ENCODE measurements at places on chromosomes 5 and 9. TPM values are rescaled to one million over a fixed set of nuclear protein-coding genes. Genes with fewer than 3 reads are reported as not detected.
A peak's percentile ranks its signal among the peaks of the same experiment; 100 is the strongest.

The PAX5 gene
- not detected for polyA plus RNA-seq

The C9orf50 gene
- not detected for polyA plus RNA-seq

The LMX1B gene
- polyA plus RNA-seq, result 0.32 TPM

The RAD23B gene
- polyA plus RNA-seq, result 111 TPM

The SLC46A2 gene
- 0.08 TPM for polyA plus RNA-seq

The SYK gene
- polyA plus RNA-seq, result 0.53 TPM

The MOB3B gene
- polyA plus RNA-seq, result 0.42 TPM

The FAM163B gene
- not detected for polyA plus RNA-seq

The LMAN2 gene
- 313 TPM for polyA plus RNA-seq

The PPP2R2B gene
- polyA plus RNA-seq, result 0.03 TPM

The GARNL3 gene
- 7.1 TPM for polyA plus RNA-seq

The LAMC3 gene
- 0.67 TPM for polyA plus RNA-seq

- no peak for DNase-seq
These were observed 11.8 kb upstream of the IFNW1 start for GRCh38 chr9:21153336-21154017.

DNA sequence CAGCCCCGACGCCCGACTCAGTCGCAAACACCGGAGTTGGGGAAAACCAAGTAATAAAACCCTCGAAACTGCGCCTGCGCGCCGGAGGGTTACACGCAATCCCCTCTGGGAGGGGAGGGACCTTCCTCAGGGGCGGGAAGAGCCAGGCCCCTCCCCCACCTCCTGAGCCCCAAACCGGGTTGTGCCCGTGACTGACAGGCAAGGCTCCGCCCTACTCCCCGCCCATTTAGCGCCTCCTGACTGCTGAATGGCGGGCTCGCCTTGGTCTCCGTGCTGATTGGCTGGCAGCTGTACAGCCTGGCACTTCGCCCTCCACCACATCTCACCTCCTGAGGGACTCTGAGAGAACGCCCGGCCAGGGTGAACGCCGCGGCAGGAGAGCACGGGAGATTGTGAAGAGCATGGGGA is at the start of gene PRDM9:
Gene PRDM9 (plus strand): TSS at position 332 of the 408 bp plus-strand sequence. CDS start 1,425 bp downstream, outside the sequence.
- DNase-seq, result peak; percentile 68

- no peak for DNase-seq
These were observed 1108.3 kb upstream of the DMAC1 start for GRCh38 chr9:8907868-8908267.

- no peak for DNase-seq
These were observed 180.4 kb downstream of the MLLT3 start for GRCh38 chr9:20441711-20442423.

DNA sequence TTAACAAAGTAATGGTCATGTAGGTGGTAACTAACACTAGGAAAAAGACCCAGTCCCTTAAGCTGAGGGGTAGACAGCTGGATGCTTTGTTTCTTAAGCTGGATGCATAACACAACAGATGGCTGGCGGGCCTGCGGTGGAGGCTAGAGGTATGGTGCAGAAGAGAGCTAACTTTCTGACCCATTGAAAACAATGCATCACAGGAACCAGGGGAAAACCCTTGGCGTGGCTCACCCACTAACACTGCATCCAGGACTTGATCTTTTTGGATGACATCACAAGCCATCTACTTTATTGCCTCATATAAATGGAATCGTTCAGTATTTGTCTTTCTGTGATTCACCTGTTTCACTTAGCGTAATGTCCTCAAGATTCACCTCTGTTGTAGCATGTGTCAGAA is 138.7 kb downstream of the AUH start:
- no peak for DNase-seq

DNA sequence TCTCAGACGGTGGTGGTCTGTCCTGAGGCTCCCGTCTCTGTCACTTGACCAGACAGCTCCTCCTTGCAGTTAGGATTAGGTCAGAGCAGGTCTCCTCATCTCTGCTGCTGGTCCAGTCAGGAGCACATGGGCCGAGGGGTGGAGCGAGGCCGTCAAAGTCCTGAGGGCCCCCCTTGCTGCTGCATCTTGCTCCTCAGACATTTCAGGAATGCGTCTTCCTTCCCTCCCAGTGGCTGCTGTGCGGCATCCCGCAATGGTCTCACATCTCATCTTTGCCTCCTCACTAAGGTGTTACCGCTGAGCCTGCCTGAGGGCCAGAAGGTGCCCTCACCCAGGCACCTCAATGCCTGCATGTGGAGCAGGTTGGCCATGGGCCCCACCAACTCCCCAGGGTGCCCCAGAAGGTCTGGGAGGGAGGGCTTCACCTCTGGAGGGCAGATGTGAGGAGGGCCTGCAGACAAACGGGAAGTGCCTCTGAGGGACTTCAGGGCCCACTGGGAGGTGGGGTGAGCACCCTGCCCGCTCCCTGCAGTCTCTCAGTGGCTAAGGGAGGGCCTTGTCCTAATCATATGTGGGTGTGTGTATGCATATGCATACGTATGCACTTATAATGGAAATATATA is 137.7 kb upstream of the LMX1B start:
- no peak for DNase-seq

GRCh38 chr9:76537150-76537646 is 78.2 kb downstream of the GCNT1 start:
- peak; percentile 37 for DNase-seq

DNA sequence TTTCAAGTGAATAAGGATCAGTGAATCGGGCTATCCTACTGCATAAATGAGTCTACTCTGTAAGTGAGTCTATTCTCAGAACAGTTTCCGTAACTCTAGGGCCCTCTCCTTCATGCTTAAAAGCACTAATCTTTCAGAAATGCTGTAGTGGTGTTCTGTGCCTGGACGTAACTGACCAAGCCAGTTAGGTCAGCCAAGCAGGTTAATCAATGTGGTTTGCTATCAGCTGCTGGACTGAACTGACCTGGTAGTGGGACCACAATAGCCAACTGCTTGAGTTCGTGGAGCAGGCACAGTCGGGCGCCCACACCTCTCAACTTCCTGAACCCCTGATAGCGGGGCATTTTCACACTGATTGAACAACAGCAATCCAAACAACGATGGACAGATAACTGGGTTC is 6.8 kb downstream of the SLC1A3 start:
- DNase-seq, result no peak

DNA sequence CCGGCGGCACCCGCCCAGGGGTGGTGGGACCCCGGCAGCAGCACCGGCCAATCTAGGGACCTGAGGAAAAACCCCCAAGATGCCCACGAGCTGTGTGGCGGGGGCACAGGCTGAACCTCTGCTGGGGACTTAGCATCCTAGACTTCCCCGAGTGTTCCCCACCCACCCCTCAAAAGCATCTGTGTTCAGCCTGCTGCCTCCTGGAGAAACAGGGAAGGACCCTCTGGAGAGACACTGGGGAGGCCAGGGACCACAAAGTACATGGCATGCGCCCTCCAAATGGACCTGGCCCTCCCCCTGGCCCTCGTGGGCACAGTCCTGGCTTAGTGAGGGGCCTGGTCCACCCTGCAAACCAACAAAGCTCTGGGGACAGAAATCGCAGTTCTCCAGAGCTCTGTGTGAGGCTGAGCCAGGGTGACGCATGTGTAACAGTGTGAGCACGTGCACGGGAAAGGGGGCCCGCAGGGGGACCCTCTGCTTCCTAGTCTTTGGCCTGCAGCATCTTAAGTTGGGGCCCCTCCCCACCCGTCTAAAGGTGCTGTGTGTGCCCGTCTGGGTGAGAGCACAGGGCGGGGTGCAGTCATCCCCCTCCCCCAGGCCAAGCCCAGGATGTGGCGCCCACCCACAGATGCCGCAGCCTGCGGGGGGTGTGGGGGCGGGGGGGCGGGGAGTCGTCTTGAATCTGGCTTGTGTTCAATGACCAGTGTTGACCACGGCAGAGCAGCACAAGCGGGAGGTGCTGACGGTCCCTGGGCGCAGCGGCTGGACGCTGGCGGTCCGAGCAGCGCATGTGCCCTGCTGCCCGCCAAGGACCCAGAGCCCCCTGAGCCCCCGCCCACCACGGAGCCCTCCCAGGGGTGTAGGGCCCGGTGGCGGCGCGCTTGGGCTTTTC is 672 bp upstream of the KCNT1 start:
- no peak for DNase-seq

GRCh38 chr9:98107926-98108325 is 11.1 kb downstream of the TRIM14 start:
- no peak for DNase-seq

DNA sequence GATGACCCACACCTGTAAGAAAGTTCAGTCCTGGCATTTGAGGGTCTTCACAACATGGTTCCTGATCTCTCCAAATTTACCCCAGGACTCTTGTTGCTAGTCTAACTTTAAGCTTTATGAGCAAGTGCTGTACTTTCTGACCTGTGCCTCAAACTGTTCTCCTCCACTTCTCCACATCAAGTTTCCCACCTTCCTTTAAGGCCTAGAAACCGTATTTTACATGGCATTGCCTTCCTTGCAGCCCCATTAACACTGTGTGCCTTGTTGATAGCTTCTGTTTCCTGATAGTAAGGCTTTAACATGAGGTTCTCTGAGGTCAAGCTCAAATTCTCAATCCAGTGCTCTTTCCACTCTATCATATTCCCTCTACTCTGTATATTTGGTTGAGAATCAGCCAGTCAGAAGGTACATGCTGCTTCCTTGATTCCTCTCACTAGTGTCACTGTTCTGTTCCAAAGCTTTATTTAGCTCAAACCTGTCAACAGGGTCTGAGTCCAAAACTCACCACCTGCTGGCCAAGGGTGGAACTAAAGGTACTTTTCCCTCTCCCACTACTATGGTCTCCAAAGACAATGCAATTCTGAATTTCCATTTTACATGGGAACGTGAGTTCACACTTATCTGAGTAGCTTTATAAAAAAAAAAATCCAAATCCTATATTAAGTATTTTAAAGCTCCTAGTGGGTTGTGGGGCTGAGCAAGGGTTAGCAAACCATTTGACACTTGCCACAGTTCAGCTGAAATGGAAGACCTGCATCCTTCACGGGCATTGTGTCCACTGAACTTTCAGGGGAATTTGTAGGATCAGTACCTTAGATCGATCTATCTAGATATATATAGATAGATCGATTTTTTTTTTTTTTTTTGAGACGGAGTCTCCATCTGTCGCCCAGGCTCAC is 21.1 kb downstream of the VCP start:
- peak; percentile 45 for DNase-seq

GRCh38 chr5:146005723-146006122 is 69.3 kb downstream of the SH3RF2 start:
- DNase-seq, result no peak

- DNase-seq, result peak; percentile 86
These were observed at the start of gene ZNF300 for GRCh38 chr5:150904479-150905311. ZNF300 (minus strand) TSS chr5:150904980; CDS start chr5:150903155, 1,825 bp downstream.

GRCh38 chr9:16726029-16726428 is 144.4 kb downstream of the BNC2 start:
- no peak for DNase-seq

- no peak for DNase-seq
These were observed 529.2 kb downstream of the ANXA1 start for GRCh38 chr9:73680831-73681230.

- DNase-seq, result no peak
These were observed 10.1 kb upstream of the ZNF484 start for GRCh38 chr9:92887880-92888338.

DNA sequence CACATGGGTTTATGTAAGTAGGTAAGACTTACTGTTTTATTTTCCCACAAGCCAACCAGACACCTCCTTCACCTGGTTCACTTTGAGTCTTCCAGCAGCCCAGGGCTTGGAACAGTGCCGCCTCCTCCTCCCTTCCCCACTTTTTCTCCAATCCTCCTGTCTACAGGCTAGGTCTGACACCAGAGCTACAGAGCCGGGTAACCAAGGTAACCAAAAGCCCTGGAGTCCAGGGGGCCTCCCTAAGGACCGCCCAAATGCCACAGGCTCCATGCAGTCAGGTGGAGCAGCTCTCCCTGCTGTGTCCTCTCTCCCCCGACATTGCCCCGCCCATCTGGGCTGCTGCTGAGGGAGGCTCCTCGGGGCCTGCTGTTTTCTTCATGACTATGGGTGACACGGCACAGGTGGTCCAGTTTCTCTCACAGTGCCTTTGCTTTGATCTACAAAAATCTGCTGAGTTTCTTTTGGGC is 138.0 kb upstream of the EFNA5 start:
- DNase-seq, result no peak

DNA sequence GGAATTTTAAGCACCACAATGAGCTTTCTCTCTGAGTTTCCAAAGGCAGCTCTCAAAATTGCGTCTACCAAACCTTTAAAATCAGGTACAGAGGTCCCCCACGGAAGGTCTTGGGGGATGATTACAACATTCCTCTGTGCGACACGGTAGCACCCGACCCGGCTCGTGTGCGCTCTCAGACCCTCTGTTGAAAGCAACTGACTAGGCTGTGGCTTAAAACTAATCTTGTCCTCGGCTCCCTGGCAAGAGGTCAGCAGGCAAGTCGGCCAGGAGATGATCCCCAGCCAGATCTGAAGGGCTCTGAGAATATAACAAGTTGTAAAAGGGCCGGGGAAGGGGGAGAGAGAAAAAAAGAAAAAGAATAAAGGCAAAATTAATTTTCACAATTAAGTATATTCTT is 92.6 kb upstream of the LMX1B start:
- DNase-seq, result no peak

GRCh38 chr9:100573655-100574260 is 4.1 kb upstream of the CAVIN4 start:
- DNase-seq, result no peak
